ENCODE measurements at places on chromosomes 5 and 9.

GRCh38 chr9:100587375-100587774 is 9.5 kb downstream of the CAVIN4 start:
- DNase-seq, result no peak

DNA sequence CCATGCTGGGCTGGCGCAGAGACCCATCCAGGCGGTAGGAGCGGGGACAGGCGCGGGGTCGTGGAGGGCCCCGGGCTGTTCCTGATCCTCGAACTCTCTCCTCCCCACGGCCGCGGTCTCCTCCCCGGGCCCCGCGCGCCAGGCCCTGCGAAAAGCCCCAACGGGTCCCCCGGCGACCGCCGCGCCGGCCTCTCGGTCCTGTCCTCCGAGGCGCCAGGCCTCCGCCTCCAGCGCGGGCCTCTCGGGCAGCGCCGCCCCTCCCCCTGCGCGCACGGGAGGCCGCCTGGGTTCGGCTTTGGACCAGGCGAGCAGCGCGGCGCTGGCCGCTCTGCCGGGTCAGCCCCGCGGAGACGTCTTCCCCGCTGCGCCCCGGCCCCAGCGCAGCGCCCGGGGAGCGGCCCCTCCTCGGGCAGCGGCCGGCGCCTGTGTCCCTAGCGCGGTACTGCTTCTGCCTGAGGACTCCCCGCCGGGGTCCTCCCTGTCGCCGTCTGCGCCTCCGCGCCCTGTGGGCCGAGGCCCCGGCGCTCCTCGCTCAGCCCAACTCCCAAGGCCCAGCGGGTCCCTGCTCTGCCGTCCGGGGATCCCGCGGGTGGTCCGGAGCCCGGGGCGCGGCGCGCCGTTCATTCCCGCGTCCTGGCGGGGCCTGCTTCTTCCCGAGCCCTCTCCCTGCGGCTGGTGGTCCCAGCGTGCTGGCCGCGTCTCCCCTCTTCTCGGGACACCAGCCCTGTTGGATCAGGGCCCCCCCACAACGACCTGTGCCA is 13.4 kb downstream of the COL23A1 start:
- DNase-seq, result no peak

- no peak for DNase-seq
Measured at GRCh38 chr9:124066783-124067577, 55.4 kb downstream of the LHX2 start.

DNA sequence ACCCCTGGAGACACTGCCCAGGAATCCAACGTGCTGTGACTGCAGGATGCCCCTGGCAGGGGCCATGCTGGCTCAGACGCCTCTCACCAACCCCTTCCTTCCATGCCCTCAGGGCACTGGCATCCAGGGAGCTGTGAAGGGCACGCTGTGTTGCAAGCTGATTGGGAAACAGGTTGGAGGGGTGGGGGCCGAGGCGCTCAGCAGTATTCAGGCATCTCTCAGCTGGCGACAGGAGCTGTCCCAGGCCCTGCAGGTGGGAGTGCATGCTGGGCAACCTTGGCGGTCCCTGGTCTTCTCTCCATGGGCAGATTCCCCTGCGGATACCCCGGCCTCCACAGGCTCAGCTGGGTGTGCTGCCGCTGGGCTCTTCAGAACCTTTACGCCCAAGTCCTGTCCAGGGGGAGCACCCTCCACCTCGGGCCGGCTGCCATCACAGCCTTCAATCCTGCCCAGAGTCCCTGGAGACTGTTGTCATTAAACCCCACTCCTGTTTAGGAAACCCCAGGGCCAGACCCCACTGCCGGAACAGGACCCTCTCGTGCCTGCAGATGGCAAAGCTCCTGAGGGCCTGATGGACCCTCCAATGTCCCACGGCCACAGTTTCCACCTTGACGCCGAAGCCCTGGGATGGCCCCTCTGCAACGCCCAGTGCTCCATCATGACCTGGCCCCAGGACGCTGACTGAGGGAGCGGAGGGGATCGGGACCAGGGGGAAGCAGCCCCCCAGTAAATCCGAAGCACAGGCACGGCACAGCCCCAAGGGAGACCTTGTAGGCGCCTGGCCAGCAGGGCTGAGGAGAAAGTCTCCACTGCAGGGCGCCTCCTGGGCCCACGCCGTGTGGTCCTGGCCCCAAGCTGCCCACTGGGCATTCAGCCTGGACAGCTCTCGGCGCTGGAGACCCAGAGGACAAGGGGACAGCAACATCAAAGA is 9.3 kb downstream of the TPPP start:
- DNase-seq, result no peak

DNA sequence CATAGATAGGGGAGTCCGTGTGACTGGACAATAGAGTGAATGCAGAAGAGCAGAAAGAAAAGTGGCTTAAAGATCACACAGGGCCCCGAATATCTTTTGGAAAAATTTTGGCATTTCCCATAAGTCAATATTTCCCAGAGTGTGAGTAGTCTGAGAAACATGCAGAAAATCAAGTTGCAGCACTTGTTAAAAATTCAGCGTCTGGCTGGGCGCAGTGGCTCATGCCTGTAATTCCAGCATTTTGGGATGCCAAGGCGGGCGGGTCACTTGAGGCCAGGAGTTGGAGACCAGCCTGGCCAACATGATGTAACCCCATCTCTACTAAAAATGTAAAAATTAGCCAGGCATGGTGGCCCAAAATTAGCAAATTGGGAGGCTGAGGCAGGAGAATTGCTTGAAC is 227.0 kb downstream of the DRD1 start:
- no peak for DNase-seq

GRCh38 chr9:92709954-92710353 is 40.0 kb upstream of the IPPK start:
- DNase-seq, result no peak

GRCh38 chr5:175711031-175711430 is 53.2 kb downstream of the HRH2 start:
- no peak for DNase-seq

- no peak for DNase-seq
Measured at GRCh38 chr5:406041-406440, 36.9 kb upstream of the EXOC3 start.
